T-helper 2 cell (primary cell): ENCODE measurements at places on chromosomes 6 and 20.
A peak's percentile ranks its signal among the peaks of the same experiment; 100 is the strongest.

- peak; percentile 55 for DNase-seq
These were observed 843 bp downstream of the FBXO9 start for GRCh38 chr6:53066077-53066417.

- no peak for DNase-seq
These were observed 997.0 kb downstream of the GRIK2 start for GRCh38 chr6:102390541-102390940.

DNA sequence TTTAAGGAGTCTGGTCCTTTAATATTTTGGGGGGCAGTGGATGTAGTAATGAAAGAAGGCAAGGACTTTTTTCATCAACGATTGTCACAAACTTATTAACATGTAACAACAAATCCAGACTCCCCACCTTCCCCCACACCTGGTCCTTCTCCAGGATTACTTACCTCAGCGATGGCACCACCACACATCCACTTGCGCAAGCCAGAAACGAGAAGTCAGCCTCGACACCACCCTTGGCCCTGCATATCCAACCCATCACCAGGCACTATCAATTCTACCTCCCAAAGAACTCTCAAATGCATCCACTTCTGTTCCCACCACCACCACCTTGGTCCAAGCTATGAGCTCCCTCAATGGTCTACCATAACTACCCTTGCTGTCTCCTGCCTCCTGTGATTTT is 6.6 kb downstream of the EZR start:
- no peak for DNase-seq

DNA sequence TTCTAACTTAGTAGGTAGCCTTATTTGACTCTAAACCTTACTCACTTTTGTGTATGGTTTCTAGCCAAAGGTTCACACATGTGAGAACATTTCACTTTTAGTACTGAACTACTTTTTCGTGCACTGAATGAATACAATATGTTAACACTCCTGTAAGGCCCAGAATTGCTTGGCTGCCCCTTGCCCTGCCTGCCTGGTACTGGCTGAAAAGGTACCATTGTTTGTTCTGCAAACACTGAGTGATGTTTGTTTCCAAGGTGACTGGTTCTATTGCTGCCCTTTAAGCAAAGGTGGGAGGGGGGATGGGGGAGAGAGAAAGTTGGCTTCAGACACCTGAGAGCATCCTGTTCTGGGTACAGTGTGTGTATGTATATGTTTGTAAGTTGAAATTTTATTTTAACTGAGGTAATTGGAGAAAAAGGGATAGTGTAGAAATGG is 31.2 kb downstream of the RREB1 start:
- DNase-seq, result no peak

GRCh38 chr6:154070657-154071056 is 31.6 kb downstream of the OPRM1 start:
- DNase-seq, result no peak

DNA sequence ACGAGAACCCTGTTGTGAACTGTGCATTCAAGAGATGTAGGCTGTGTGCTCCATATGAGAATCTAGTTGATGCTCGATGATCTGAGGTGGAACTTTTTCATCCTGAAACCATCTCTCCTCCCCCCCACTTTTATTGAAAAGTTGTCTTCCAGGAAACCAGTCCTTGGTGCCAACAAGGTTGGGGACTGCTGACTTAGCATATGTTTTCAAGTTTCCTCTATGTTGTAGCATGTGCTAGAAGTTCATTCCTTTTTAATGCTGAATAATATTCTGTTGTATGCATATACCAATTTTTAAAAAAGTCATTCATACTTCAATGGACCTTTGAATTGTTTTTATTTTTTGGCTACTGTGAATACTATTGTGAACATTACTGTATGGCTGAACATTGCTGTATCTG is 27.2 kb downstream of the CARMIL1 start:
- DNase-seq, result no peak

DNA sequence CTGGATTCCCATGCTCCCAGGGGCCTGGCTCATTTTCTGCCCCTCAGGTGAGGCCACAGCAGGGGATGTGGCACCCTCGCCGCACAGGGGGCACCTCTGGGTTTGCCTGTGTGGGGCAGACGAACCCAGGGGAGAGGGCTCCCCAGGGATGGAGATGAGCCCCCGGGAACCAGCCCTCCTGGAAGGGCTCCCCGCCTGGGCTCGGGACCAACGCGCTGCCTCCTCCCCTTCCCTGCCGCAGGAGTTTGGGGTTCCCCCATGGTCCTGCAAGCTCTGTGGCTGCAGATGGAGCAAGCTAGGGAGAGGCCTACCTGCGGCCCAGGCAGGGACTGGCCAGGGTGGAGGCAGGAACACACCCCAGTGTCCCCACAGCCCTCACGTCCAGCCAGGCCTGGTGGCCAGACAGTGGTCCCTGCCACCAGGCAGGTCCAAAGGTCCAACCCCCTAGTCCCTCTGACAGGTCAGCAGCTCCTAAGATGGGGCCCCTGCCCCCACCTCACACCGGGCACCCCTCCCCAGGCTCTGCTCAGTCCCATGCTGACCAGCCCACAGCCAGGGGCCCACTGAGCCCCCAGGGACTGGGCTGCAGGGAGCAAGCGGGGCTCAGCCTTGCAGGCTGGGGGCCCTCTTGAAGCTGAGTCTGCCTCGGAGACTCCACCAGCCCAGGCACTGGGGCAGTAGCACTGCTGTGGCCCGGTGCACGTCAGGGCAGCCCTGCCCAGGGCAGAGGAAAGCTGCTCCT is 13.7 kb downstream of the LAMA5 start:
- no peak for DNase-seq

- DNase-seq, result no peak
These were observed 6.3 kb downstream of the ADTRP start for GRCh38 chr6:11772109-11772825.

DNA sequence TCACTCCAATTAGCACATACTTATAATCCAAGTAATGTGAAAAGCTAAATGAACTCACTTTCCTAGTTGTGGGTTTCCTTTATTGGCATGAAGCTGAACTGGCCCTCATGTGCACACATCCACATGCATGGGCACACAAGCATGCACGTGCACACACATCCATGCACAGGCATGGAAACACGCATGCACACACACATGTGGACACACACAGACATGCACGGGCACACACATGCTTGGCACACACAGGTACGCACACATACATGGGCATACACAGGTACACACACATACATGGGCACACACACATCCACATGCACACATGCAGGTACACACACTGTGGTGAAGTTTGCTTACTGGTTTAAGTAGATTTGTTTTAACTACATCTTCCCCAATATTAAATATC is 23.8 kb downstream of the SYNDIG1 start:
- no peak for DNase-seq

DNA sequence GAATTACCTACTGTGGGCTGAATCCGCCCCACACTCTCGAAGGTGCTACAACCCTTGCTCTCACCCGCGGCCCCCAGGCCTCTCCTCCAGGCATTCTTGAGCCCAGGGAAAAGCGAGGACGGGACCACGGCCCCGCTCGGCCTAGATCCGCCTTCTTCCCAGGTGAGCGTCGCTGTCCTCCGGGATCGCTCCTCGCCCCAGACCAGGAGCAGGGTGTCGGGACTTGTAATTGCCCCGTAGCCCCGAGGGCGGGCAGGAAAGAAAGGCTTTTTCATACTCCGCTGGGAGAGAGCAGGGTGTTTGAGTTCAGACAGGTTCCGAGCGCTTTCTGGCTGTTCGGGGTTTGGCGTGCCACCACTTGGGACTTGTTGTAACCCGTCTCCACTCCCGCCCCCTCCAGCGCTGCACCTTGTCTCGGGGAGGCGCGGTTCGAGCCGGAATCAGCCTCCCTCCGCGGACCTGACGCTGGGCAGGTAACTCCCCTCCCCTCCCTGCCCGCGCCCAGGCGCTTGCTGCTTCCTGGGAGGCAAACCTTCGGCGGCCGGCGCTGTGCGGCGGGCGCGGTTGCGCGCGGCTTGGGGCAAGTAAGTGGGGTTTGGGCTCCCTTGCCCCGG is at the start of gene FAM83B:
Gene FAM83B (plus strand): TSS at position 529 of the 614 bp plus-strand sequence. CDS start 23,476 bp downstream, outside the sequence.
- no peak for DNase-seq

DNA sequence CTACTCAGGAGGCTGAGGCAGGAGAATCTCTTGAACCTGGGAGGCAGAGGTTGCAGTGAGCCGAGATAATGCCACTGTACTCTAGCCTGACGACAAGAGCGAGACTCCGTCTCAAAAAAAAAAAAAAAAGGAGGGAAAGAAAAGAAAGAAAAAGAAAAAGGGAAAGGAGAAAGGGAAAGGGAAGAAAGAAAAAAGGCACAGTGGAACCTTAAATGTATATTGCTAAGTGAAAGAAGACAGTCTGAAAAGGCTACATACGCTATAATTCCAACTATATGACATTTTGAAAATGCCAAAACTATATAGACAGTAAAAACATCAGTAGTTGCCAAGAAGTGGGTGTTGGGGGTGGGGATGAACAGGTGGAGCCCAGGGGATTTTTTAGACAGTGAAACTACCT is 16.2 kb downstream of the PPIL4 start:
- DNase-seq, result no peak

DNA sequence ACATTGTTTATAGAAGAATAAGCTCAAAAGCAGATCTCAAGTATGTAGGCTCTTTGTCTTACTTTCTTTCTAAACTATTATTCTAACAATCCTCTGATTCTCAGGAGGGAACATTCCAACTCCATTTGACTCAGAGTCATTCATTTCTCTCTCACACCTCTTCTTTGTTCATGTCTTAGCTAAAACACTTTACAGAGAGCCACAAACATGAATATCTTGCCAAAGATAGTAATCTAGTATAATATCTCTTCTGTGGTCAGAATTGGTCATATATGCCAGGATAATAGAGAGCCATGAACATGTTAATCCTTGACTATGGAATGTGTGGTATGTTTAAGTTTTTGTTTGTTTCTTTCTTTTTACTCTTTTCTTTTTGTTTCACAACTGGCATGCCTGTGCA is 456.0 kb upstream of the PTCHD4 start:
- no peak for DNase-seq

GRCh38 chr6:115060581-115060980 is 717.8 kb upstream of the HS3ST5 start:
- no peak for DNase-seq

DNA sequence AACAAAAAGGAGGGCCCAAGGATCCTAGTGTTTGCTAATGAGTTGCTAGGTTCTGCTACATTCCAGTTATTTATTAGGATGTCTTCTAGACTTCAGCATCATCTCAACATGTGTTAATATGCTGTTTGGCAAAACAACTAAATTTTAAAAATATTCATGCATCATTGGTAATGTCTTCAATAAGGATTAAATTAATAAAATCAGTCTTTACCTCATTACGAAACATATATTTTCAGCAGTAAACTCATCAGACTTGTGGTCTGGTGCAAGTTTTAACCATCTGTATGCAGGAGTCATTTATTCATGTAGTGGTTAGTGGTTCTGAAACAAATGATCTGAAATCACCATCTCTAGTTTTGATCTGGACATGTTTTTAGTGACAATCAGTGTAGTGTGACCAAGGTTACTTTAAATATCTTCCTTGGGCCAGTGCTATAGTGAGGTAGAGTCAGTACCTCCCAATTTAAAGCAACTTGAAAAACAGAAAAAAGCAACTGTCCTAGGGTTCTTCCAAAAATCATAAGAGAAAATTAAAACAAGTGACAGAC is 85.0 kb upstream of the KCNK16 start:
- DNase-seq, result no peak

GRCh38 chr6:89352278-89353117 is at the start of gene UBE2J1:
Gene UBE2J1 (minus strand): TSS chr6:89352722. CDS start chr6:89352569, 153 bp downstream.
- peak; percentile 61 for DNase-seq

GRCh38 chr6:111114087-111114443 is 26.8 kb downstream of the SLC16A10 start:
- DNase-seq, result no peak

GRCh38 chr6:2396042-2396657 is 150.7 kb upstream of the GMDS start:
- no peak for DNase-seq

DNA sequence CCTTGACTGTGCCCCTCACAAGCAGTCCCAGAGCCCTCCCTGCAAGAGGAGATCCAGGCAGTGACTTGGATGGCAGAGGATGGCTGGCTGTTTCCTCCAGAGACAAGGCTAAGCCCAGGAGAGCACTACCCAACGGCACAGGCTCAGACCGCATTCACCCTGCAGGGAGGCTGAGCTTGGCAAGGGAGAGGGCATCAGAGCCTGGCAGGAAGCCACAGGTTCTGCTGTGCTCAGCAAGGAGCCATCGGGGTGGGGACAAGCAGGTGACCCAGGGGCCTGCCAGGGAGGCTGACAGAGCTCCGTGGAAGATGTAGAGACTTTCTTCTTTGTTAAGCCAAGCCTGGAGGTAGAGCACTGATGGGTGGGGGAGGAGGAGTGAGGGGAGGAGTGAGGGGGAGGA is 159.2 kb upstream of the CST7 start:
- DNase-seq, result no peak

DNA sequence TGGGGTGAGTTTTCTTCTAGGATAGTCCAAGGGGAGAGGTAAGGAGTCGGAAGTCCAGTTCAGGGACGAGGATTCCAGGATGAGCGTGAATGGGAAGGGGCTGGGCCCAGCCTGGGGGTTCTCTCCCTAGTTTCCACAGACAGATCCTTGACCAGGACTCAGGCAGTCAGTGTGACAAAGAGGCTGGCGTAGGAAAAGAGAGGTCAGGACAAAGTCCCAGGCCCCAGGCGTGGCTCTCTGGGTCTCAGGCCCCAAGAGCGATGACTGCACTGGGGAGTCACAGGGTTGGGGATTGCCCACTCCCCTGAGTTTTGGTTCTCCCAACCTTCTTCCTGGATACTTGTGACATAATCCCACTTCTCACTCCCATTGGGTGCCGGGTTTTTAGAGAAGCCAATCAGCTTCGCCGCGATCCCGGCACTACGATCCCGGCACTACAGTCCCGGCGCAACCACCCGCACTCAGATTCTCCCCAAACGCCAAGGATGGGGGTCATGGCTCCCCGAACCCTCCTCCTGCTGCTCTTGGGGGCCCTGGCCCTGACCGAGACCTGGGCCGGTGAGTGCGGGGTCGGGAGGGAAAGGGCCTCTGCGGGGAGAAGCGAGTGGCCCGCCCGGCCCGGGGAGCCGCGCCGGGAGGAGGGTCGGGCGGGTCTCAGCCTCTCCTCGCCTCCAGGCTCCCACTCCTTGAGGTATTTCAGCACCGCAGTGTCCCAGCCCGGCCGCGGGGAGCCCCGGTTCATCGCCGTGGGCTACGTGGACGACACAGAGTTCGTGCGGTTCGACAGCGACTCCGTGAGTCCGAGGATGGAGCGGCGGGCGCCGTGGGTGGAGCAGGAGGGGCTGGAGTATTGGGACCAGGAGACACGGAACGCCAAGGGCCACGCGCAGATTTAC is 46.2 kb upstream of the TRIM26 start:
- peak; percentile 30 for DNase-seq

DNA sequence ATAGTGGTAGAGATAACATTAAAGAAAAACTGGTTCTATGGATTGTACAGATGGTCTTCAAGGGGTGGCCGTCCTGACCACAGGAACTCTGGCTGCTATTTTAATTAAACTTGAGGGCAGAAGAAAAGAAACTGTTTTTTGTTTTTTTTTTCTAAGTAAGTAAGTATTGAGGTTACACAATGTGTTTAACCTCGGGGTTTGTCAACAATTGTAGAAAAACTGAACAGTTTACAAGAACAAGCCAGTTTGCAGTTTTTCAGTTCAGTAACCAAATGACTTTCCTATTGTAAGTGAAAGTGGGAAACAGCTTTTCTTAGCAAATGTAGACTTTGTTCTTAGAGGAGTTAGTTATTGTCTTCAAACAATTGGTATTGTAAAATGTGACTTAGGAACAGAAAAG is 77.0 kb downstream of the PLCB1 start:
- DNase-seq, result no peak

GRCh38 chr6:7267466-7268091 is 45.4 kb downstream of the SSR1 start:
- DNase-seq, result no peak

GRCh38 chr20:60295214-60295613 is 337.0 kb downstream of the CDH26 start:
- no peak for DNase-seq
